ENCODE measurements at places on chromosomes 11 and 22.

DNA sequence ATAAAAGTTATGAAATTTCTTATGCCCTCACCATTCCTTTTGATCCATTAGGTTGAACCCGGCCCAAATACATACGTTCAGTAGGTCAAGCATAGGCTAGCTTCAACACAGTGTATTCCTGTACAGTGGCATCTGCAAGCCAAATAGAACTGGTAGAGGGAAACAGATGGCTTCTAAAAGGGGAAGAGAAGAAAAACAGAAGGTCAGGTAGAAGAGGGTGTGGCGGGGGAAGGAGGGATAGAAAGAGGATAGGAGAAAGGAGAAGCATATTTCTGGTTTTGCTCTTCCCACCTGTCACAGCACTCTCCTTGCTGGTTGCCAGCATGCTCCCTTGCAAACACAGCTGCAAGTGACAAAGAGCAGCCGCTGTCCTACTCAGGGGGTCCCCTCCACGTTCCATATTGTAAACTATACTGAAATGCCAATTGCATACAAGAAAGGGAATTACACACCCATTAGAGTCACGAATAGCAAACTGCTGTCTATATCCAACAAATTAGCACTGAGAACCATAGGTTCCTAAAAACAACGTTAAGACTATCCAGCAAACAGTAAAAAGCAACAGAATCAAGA is 71.8 kb downstream of the PHF21A start:
- DNase-seq, result no peak

DNA sequence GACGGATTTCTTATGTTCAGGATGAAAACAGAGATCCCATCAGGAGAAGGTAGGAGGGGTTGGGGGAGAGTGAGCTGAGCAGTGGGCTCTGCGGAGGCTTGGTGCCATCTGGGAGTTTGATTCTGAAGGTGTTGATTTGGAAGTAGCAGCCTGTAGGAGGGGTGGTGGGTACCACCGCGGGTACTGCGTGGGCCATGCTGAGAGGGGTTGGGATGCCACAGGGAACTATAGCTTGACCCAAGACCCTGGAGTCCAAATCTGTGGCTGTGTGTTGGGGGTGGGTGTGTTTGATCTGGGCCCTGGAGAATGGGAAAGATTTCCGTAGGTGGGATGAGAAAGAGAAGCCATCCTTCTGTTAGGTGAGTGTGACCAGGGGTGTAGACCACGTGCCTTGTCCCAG is 5.0 kb downstream of the INCENP start:
- no peak for DNase-seq

- DNase-seq, result no peak
Observed at GRCh38 chr22:26066534-26066933, 102.7 kb upstream of the SEZ6L start.

GRCh38 chr11:112617977-112618826 is 343.0 kb upstream of the NCAM1 start:
- DNase-seq, result no peak

GRCh38 chr11:44936951-44937543 is 13.6 kb downstream of the TP53I11 start:
- peak; percentile 59 for DNase-seq

DNA sequence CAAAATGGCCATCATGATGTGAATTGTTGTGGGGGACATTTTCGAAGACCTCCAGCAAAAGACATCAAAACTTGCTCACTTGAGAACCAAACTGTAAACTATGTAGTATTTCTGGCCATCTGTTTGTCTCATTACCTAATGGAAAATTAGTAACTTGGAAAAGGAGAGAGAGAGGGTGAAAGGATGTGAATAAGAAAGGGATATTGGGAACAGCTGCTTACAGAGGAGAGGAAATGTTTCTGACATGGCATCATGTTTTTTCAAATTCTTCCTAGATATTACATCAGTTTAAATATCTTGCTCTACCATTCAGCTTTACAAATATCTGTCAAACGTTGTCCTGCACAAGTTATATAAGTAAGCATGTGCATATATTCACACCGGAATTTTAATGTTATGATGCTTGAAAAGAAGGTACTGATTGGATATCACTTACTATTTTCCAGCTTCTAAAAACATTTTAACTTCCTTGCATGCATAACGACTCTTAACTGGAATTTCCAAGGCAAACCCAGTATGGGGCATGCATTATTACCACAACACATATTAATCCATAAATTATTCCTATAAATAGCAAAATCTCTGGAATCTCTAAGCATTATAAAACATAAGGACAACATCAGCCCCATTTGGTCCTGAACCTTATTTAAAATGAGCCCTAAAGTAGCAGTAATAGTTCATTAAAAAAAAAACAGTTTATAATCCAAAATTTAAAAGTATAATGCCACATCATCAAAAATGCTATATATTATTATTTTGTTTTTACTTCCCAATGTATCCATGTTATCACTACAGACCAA is 20.0 kb downstream of the GUCY1A2 start:
- DNase-seq, result no peak

- no peak for DNase-seq
Observed at GRCh38 chr11:15909937-15910598, 446.3 kb downstream of the SOX6 start.

GRCh38 chr11:57729479-57729878 is 11.8 kb upstream of the SELENOH start:
- DNase-seq, result no peak

DNA sequence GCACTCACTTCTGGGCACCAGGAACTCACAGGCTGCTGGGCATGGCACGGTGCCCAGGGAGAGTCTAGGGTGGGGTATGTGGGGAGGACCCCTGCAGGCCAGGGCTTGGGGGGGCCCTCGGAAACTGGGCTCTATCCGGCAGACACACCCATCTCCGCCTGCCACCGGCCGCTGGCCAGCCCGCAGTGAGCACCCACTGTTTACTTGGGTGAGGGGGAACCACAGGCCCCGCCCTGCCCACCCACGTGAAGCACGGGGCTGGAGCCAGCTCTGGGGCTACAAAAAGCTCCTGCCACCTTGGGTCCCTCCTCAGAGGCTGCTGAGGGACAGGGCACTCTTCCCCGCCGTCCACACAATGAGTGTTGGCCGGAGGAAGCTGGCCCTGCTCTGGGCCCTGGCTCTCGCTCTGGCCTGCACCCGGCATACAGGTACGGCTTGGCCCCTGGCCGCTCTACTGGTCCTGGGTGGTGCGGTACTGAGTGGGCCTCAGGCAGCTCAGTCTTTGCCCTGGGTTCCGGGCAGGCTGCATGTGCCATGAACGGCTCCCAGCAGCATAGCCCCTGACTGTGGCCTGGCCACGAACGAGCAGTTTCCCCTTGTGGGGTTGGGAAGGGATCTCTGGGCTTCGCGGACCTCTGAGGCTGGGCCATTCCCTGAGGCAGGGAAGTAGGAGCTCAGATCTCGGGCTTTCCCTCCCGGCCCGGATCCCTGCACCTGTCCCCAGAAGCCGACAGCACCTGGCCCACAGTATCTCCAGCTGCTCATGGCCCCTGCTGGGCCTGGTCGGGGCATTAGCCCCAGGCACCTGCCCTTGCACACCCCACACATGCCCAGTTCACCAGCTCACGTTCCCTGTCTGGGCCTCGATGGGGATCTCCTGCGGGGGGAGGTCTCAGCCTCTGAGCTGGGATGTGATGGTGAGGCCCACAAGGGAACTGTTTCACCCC is at the start of gene MUC5AC:
TSS of gene MUC5AC (plus strand) at position 309 of the 947 bp plus-strand sequence. CDS start at position 356, 47 bp downstream.
- DNase-seq, result no peak

GRCh38 chr11:59198726-59199125 is 14.0 kb downstream of the MPEG1 start:
- no peak for DNase-seq

DNA sequence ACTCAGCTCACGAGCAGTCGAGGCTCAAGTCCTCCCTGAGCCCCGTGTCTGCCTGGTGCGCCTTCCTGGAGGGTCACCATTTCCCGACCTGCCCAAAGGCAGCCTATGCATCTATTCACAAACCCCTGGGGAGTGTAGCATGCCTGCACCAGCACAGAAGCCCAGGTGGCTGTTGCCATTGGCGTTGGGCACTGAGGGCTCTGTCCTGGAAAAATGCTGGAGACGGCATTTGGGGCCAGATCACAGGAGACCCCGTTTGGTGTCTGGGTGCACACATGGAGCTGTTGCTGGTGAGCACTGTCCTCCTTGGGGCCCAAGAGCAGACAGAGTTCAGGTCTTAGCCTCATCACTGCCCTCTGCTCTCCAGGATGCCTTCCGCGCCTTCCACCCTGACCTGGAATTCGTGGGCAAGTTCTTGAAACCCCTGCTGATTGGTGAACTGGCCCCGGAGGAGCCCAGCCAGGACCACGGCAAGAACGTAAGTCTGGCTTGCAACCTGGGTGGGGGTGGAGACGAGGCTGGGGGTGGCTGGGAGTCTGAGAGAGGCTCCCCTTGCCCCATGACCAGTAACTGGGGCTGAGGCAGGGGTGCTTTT is 9.4 kb downstream of the FADS2 start:
- no peak for DNase-seq

GRCh38 chr22:42077486-42078125 is 1.9 kb upstream of the SMDT1 start:
- no peak for DNase-seq

GRCh38 chr11:102286292-102286691 is 31.0 kb upstream of the BIRC3 start:
- no peak for DNase-seq

GRCh38 chr11:15843309-15843872 is 513.0 kb downstream of the SOX6 start:
- DNase-seq, result no peak

- no peak for DNase-seq
Observed at GRCh38 chr11:94809251-94809650, 41.1 kb downstream of the AMOTL1 start.

- DNase-seq, result no peak
Observed at GRCh38 chr11:61007956-61008896, 36.7 kb downstream of the CD6 start.

GRCh38 chr11:13207665-13208594 is 69.7 kb upstream of the BMAL1 start:
- DNase-seq, result no peak

- peak; percentile 19 for DNase-seq
Observed at GRCh38 chr11:67732045-67732787, 57.8 kb upstream of the ALDH3B2 start.

- no peak for DNase-seq
Observed at GRCh38 chr11:116454020-116454645, 318.7 kb downstream of the BUD13 start.

GRCh38 chr22:48836673-48837340 is 990.9 kb downstream of the BRD1 start:
- no peak for DNase-seq

GRCh38 chr11:111001986-111002611 is 243.4 kb upstream of the POU2AF2 start:
- DNase-seq, result no peak

- no peak for DNase-seq
Observed at GRCh38 chr11:1050581-1051355, 14.2 kb upstream of the MUC6 start.

DNA sequence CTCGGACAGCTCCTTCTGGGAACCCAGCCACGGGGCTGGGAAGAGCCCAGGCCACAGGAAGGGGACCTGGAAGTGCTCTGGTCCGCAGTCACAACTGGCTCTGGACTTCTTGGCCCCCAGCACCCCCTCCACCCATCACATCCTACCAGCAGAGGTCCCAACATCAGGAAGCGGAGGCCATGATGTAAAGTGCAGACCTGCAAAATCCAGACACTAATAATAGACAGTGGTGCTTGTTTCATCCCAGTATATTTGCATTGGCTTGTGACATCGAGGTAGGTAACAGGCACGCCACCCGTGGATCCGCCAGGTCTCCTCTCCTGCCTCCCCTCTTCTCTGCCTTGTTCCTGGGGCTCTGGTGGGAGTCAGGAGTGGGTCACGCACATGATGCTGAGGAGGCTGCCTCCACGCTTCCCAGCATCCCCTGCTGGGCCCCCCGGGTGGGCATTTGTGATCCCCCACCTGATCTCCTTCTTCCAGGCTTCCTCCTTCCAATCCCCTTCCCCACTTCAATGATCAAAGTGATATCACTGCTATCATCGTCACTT is 1454.0 kb downstream of the BRD1 start:
- no peak for DNase-seq

DNA sequence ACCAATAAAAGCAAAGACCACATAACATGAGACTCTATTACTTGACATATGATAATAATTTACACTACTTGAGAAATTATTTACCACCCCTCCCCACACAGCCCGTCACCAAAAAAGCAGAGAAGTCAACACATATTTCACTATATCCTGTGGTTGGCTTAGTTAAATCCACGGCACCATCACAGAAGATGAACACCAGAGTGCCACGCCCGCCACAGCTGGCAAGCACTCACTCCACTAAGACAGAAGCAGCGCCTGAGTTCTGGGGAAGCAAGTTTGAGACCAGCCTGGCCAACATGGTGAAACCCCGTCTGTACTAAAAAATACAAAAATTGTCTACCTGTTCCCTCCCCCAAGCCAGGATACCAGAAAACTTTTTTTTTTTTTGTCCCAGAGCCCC is 53.1 kb downstream of the PACSIN2 start:
- DNase-seq, result no peak

GRCh38 chr11:68371171-68372041 is 59.0 kb downstream of the LRP5 start:
- DNase-seq, result no peak

GRCh38 chr11:75924966-75925784 is 110.2 kb downstream of the UVRAG start:
- DNase-seq, result no peak

- DNase-seq, result no peak
Observed at GRCh38 chr11:65204646-65205601, 23.2 kb downstream of the CAPN1 start.
